ENCODE measurements at places on chromosomes 7 and 10.

GRCh38 chr7:85234730-85235129, 47.9 kb upstream of the SEMA3D start:
- DNase-seq: no peak

DNA sequence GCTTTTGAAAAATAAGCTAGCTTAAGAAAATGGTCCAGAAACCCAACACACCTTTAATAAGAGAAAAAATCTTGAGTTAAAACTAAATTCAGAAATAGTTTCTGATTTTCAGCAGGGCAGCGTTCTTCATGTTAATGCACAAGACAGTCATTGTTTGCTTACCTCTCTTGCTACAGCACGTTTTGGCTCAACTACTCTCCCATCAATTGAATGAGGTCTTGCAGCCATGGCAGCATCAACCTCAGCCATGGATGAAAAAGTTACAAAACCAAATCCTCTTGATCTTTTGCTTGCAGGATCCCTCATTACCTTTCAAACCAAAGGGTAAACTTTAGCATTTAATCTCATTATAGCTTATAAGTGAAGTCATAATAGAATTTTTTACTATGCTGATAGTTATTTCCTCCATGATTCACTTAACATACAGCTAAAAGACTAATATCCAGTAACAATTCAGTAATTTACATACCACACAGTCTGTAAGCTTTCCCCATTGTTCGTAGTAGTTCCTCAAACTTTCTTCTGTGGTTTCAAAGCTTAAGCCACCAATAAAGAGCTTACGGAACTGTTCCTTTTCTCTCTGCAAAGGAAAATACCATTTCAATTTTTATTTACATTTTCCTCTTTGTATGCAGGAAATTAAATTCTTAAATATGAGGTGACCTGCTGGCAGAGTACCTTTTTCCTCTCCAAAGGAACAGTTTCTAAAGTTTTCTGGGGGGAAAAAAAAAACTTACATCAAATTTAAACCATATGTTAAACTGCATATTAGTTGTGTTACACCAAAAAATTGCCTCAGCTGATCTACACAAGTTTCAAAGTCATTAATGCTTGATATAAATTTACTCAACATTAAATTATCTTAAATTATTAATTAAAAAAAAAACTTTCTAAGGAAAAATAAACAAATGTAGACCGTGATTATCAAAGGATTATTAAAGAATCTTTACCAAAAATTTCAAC, 3.1 kb downstream of the HNRNPA2B1 start:
- DNase-seq: no peak

- no peak for DNase-seq
Measured at GRCh38 chr10:13681528-13681927, 94.8 kb downstream of the PRPF18 start.

DNA sequence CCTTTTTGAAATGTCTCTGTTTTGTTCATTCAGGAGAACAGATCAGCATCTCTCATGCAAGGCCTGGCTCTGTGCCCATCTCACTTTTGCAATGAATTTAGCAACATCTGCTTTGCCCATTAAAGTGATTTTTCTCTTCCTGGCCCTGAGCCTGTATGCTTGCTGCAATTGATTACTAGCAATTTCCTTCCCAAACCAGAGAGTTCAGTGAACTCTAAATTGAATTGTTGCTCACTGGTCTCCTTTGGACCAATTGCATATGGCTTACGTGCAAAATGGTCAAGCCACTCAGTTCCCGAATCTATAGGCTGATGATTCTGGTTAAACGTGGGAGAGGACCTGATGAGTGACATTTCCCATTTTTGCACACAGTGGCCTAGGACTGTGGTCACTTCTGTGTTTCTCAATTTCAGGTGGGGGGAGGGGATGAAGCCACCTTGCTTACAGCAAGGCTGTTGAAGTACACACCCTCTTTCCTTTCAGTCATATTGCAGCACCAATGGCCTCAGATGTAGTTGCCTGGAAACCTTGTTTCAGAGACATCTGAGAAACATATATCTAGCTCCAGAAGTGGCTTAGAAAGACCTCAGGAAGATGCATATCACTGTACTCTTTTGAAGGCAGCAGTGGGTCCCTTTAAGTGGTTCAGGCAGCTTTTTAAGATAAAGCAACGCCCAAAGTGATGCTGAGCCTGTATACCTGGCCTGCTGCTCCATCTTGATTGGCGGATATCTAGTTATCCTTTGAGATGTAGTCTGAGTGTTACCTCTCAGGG, 201.4 kb downstream of the PTEN start:
- no peak for DNase-seq
